ENCODE measurements at places on chromosomes 2 and 18.

DNA sequence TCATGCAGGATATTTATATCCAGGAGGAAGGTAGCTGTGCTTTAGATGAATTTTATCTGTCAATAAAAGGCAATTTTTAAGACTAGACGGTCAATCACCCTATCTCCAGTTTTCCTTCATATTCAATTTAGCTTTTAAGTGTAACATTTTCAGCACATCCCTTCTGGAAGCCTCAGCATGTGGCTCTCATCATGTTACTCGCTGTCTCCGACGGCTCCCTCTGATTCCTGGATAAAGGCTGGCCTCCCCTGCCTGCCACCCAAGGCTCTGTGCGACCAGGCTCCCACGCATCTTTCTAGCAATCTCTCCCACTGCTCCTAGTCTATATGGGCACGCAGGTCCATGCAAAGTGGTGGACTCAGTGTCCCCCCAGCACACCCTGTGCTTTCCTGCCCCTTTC, 84.5 kb downstream of the MEP1B start:
- DNase-seq, result no peak

- peak; percentile 54 for DNase-seq
Observed at GRCh38 chr2:168552450-168552856, 96.4 kb downstream of the CERS6 start.

GRCh38 chr18:80200171-80200931, 47.0 kb downstream of the PARD6G start:
- no peak for DNase-seq

DNA sequence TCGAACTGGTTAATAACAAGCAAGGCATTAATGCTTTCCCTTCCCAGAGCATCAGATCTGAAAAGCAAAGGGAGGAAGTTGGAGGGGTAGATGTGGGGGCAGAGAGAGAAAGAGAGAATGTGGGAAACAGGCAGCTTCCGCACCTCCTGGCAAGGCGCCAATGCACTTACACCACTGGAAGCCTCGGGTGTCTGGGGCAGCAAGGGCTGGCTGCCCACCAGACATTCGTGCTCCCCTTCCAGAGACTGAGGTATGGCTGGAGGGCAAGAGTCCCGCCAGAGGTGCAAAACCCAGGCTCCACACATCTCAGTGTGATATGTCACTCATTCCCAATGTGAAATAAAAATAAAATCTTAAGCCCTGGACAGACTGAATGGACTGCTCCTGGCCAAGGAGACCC, 46.4 kb downstream of the TEX51 start:
- no peak for DNase-seq

DNA sequence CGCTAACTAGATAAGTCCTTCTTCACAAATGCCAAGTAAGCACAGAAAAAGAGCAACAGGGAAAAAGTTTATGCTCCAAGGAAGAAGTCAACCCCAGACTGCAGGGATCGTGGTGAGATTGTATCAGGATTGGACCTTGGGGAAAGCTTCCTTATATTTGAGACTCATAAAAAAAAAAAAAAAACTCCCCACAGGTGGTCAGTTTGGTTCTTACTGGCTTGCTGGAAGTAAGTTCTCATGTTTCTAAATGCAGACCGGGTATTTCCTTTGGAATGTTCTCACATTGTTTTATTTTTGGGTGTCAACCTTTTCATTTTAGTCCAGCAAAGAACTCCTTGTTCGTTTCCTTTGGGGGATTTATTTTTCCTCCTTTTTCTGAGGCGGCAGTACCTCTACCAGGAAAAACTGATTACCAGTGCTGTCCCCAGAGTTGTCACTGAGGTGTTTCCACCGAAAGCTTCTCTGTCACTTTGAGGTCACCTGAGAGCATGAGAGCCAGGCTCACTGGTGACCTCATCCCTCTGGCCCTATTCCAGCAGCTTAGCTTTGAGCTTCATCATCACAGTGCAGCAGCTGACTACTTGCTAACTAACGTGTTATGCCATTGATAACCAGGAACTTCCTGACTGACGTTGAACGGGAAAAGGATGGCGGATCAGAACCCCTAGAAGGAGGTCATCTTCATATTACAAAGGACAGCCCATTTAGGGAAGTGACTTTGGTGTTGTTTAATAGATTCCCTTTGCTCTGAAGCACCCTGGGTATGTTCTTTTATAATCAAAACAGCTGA, 16.8 kb upstream of the ATP8B1 start:
- no peak for DNase-seq

DNA sequence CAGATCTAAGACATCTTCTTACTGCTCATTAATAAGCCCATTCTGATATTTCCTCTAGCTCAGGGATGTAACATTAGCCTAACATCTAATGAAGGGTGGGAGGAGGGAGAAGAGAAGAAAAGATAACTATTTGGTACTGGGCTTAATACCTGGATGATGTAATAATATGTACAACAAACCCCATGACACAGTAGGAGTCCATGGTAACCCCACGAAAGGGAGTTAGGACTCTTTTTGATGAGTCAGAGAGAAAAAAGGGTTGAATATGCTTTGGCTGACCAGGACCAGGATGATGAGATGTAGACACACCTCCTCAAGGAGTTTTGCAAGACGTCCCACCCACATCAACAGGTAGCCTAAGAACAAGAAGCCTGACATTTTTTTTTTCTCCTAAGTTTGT, 34.4 kb upstream of the DLX2 start:
- DNase-seq, result no peak

DNA sequence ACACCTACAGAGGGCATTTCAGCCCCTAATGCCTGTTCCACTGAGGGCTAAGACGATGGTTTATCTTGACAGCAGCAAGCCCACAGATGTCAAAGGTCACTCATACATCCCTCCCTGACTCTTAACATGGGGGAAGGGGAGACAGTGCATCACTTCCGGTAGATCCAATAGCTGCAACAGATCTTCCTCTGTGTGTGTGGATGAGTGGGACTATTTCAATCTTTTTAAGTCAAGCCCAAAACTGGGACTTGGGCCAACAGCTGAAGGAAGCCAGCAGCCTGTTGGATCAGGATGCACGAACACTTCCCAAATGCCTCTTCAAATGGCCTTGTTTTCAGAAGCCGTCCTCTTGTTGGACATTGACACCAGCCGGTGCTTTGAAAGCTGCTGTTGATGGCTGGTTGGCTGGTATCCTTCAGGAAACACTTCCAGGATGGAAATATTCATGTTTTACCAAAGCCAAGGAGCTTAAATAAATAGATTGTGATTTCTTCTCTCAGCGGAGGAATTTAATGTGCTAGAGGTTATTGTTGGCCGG, 59.2 kb downstream of the IL1R2 start:
- DNase-seq, result no peak

DNA sequence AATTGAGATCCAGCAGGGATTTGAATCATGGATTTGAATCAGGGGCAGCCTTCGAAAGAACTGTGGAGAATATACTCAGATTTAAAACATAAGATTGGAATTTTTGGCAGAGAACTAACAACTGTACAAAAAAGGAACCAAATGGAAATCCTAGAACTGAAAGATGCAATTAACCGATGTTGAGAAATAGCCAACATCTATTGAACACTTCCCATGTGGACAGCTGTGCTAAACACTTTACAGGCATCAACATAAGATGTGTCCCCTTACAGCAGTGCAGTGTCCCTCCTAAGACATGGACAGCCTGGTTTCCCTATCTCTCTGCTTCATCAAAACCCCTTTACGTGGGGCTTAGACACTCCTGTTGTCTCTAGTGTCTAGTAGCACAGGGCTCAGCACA, 3.7 kb upstream of the IL1RN start:
- DNase-seq, result no peak

DNA sequence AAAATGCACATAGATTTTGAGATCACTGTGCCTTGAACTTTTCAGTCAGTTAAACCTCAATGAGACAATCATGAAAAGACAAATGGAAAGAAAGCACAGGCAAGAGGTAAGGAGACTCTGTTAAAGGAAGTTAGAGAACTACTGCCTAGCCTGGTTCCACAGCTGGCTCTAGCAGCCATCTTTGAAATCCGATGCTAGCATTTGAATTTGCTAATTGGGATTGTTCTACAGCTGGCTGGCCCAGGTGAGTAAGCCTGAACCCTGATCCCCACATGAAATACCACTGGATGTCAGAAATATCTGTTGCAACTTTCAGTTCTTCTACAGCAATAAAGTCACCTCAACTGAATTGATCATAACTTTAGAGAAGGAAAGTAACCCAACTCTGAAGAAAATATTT, 315.2 kb upstream of the CHAC2 start:
- no peak for DNase-seq

DNA sequence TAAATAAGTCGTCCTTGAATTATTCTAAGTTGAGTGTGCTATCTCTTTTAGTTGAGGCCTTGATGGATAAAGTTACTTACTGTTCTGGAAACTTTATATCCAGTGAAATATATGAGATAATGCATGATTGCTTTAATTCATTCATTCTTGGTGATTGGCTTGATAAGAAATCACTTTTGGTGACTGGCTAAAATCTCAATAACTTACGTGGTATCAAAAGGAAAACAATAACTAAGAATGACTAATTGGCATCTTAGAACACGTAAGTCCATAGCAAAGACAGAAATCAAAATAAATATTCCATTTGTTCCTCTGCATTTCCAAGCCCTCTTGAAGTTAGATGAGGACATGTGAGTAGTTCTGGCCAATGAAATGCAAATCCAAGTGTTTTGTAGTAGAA, 251.6 kb downstream of the NUP35 start:
- DNase-seq, result no peak

DNA sequence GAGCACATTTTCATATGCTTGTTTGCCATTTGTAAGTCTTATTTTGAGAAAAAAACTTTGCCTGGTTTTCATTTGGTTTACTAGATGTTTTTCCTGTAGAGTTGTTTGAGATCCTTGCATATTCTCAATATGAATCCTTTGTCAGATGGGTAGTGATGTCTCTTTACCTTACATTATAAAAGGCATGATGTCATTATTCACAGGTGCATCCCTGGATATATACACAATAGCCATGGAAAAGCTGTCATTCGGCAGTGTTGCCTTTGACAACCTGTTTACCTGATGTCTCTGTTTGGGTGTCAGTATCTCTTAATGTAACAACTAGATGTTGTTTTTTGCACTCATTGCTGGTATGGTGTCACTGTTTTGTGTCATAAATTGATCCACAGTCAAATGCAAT, 58.8 kb upstream of the MAL start:
- DNase-seq, result no peak

- no peak for DNase-seq
Observed at GRCh38 chr2:124530203-124530602, 505.1 kb downstream of the CNTNAP5 start.

DNA sequence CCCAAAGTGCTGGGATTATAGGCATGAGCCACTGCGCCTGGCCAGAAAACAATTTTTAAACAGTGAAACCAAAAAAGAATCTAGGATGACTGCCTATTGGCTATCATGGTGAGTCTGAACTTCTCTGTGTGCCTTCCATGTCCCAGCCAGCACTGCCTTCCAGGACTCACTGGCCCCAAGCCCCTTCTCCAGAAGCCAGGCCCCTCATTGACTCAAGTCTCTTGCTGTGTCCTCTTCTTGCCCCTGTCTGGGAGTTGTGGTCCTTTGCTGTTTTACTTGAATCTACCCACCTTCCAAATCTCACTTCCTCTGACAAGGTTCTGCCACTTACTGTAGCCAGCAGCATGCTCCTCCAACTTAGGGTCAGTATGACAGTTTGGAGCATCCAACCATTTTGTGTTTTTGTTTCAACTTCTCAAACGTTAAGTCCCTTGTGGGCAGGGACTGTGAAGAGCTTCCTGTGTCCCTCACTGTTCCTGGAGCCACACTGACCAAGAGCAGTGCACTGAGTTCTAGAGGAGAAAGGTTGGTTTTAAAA, 41.7 kb downstream of the ST3GAL5 start:
- DNase-seq, result no peak

GRCh38 chr2:165697748-165698443, 96.2 kb downstream of the GALNT3 start:
- no peak for DNase-seq

GRCh38 chr18:9726936-9727335, 18.8 kb downstream of the RAB31 start:
- DNase-seq, result no peak

- DNase-seq, result no peak
Observed at GRCh38 chr2:151096235-151096634, 165.4 kb downstream of the RBM43 start.

- peak; percentile 12 for DNase-seq
Observed at GRCh38 chr2:86675511-86676015, 44.5 kb upstream of the RMND5A start.

DNA sequence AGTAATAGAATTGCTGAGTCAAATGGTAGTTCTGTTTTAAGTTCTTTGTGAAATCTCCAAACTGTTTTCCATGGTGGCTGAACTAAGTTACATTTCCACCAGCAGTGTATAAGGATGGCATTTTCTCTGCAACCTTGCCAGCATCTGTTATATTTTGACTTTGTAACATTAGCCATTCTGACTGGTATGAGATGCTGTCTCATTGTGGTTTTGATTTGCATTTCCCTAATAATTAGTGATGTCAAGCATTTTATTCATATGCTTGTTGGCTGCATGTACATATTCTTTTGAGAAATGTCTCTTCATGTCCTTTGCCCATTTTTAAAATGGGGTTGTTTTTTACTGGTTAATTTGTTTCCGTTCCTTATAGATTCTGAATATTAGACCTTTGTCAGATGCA, 63.9 kb downstream of the LANCL1 start:
- DNase-seq, result no peak

DNA sequence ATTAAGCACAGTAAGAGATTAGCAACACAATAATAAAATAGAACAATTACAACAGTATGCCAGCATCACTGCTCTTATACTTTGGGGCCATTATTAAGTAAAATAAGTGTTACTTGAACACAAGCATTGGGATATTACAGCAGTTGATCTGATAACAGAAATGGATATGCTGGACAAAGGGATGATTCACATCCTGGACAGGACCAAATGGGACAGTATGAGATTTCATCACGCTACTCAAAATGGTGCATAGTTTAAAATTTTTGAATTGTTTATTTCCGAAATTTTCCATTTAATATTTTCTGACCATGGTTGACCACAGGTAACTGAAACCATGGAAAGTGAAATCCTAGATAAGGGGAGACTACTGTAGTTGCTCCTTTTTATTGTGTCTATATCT, 138.2 kb downstream of the UBR3 start:
- no peak for DNase-seq

- peak; percentile 63 for DNase-seq
Observed at GRCh38 chr2:65436169-65436823, 3.9 kb upstream of the SPRED2 start.

GRCh38 chr18:56637176-56637575, 1.2 kb downstream of the TXNL1 start:
- DNase-seq, result no peak

- no peak for DNase-seq
Observed at GRCh38 chr2:240445961-240446663, 10.6 kb downstream of the GPC1 start.

GRCh38 chr2:25250331-25251070, 82.1 kb upstream of the POMC start:
- peak; percentile 43 for DNase-seq

All from B cell (primary cell).